ENCODE measurements at places on chromosomes 1 and 21.

DNA sequence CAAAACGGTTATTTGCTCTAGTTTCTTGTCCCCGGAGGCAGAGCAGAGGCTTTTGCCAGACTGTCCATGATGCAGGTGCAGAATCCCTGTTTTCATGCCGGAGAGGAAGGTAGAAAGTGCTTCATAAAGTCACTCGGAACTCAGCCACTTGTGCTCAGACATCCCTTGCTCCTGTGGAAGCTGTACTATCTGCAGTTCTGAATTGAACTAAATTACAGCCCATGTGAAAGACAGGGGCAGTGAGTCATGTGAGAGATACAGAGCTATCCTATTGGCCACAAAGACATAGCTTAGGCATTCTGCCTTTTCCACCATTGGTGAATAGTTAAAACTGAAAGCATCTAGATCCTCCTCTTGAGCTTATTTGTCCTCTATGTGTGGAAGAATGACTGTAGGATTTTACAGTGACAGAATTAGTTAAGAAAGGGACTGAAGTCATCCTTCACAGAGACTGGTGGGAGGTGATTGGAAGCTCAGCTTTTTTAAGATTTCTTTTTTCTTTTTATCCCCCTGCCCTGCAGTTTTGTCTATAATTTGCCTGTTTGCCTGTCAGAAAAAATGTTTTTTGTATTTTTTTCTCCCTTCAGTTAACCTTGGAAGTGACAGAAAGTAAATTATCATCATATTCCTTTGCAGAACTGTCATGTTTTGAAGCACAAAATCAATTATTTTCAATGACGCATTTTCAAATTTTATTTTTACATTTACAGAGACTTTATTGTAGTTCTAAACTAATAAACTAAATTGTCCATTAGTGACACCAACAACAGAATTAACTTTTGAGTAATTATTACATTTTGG is 298.6 kb downstream of the PTPRC start:
- DNase-seq, result peak; percentile 52

GRCh38 chr1:31855038-31855845 is 39.4 kb upstream of the SPOCD1 start:
- DNase-seq, result no peak

- DNase-seq, result no peak
Measured at GRCh38 chr1:91637539-91637994, 136.9 kb downstream of the CDC7 start.

DNA sequence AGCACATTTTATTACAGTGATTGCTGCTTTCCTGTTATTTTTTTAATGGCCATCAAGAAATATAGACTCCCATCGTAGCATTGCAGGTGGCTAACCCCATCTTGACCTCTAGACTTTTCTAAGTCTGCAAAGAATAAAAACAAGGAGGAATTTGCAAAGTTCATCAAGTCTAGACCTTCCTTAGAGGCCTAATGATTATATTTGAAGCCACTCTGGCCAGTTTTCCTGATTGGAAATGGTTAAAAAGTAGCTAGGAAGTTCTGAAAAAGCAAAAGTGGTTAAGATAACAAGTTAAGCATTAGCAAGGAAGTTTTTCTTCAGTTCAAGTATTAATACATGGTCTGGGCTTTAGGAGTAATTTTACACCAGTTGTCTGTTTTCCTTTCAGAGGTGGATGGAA is 16.7 kb upstream of the KCNJ15 start:
- no peak for DNase-seq

GRCh38 chr1:57711326-57711725 is 287.5 kb upstream of the DAB1 start:
- DNase-seq, result no peak

DNA sequence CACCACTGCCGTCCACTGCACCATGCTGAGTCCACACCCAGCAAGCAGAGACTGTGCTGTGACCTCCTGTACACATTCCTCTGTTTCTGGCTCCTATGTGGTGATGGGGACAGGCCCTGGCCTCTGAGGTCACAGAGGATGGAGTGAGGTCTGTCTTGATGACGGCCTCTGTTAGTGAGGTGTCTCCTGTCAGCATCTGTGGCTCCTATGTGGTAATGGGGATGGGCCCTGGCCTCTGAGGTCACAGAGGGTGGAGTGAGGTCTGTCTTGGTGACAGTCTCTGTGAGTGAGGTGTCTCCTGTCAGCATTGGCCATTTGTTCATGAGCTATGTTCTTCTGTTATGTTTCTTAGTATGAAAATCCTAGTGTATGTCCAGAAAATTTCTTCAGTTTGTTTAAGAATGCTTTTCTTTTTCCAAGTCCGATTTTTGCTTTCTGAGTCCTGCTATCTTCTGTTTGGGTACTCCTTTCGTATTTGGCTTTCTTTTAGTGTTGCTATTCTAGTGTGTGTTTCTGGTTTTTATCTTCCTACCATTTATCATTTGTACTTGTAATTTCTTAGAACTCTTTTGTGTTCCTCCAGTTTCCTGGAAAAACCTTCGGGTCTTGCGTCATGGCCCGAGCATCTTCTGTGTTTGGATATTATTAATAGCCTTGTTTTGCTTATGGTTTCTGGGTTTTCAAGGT is 13.4 kb downstream of the SNAP47 start:
- DNase-seq, result no peak

- no peak for DNase-seq
Measured at GRCh38 chr1:47210666-47211065, 20.8 kb upstream of the PDZK1IP1 start.

DNA sequence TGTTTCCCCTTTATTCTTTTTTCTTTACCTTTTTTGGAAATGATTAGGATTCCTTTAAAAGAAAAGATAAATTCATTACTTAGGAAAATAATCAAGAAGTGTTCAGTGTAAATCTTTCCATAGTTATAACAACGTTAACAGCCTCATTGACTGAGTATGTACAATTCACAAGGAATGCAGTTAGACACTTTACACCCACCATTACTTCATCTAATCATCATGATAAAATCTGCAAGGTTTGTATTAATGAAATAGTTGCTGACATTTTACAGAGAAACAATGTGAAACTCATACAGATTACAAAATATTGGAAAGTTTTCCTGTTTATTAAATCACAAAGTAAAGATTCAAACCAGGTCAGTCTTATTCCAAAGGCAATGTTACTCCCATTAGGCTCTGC is 59.3 kb upstream of the NEGR1 start:
- no peak for DNase-seq

DNA sequence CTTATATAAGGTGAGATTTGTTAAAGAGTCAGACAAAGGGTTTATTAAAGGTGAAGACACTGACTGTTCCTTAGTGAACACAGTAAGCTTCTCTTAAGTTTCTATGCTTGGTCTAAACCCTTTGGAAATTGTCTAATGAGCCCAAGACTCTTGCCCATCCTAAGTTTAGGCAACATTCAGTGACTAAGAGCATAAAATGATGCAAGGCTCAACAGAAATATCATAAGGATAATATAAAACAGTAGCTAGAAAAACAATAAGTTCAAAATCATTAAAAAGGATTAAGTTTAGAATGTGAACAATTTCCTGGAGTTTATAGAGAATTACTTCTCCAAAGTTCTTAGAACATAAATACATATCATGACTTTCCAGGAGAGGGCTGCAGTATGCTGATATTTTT is 108.9 kb upstream of the PDC start:
- DNase-seq, result no peak

GRCh38 chr1:12015001-12015491 is 4.3 kb upstream of the MIIP start:
- no peak for DNase-seq

DNA sequence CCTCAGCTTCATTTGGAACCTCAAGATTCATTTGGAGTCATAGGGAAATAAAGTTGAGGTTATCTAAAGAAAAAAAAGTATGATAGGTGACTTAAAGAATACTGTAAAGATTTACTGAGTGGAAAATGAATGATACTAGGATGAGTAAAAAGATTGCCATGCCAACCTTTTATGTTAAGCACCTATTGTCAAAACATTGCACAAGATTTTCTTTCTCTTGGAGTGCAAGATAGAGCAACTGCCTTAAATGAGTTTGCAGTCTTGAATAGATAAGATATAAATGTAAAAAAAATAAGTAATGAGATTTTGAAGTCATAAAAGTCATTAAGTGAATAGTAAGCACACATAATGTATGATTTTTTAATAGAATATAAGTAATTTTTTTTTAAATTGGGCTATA is 5.1 kb upstream of the ANGPTL1 start:
- no peak for DNase-seq

GRCh38 chr1:91763252-91763651 is 122.7 kb downstream of the TGFBR3 start:
- no peak for DNase-seq

- DNase-seq, result peak; percentile 81
Measured at GRCh38 chr21:42107881-42108553, 36.9 kb downstream of the UMODL1 start.

DNA sequence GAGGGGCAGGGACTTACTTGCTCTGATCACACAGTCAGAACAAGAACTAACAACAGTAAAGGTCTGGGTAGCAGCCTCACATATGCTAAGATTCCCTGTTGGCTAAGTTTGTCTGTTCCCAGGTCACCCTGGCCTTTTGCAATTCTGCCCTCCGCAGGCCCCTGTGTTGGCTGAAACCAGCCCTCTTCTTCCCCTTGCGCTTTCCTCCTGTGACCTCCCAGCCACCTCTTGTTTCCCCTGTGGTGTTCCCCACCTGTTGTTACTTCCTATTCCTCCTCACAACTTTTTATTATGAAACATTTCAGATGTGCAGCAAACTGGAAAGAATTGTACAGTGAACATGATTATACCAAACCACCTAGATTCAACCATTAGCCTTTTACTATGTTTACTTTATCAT is 23.4 kb downstream of the MAPKAPK2 start:
- DNase-seq, result no peak

- no peak for DNase-seq
Measured at GRCh38 chr1:231594123-231594522, 32.5 kb upstream of the DISC1 start.

- DNase-seq, result peak; percentile 91
Measured at GRCh38 chr21:34887725-34888568, 161.2 kb downstream of the RUNX1 start.

- DNase-seq, result no peak
Measured at GRCh38 chr1:89762386-89762778, 58.5 kb upstream of the LRRC8D start.

GRCh38 chr1:39420493-39420892 is 70.9 kb upstream of the BMP8A start:
- DNase-seq, result no peak

DNA sequence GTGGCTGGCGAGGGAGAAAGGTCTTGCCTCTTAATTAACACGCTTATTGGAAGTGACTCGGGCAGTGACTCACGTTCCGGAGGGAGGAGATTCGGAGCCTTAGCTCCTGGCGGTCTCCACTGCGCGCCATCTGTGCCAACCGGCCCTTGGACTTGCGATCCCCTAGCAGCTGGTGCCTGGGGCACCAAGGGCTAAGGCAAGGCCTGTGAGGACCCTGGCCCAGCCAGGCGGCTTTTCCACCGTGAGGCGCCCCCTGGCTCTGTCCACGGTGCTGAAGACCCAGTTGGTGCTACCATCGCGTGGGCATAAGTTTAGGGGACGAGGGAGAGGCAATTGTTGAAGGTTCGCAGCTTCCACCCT is 1.3 kb upstream of the SYT6 start:
- DNase-seq, result peak; percentile 14

DNA sequence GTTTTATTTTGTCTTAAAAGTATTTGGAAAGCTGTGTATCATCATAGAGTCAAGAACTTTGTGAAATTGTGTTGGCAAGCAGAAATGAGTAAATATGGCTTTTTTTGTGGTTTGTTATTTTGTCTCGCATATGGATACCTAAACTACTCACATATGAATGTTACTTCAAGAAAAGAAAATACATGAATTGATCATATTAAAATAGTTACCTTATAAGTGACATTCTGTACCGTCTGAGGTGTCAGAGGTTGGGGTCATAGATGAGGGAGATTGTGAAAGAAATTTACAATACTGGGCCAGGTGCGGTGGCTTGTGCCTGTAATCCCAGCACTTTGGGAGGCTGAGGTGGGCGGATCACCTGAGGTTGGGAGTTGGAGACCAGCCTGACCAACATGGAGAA is 31.3 kb upstream of the AXDND1 start:
- DNase-seq, result no peak

GRCh38 chr1:199855580-199855979 is 171.9 kb upstream of the NR5A2 start:
- DNase-seq, result no peak

GRCh38 chr1:27562534-27563340 is 41.2 kb downstream of the AHDC1 start:
- no peak for DNase-seq

GRCh38 chr21:31346256-31346821 is 2.3 kb upstream of the TIAM1 start:
- DNase-seq, result no peak

DNA sequence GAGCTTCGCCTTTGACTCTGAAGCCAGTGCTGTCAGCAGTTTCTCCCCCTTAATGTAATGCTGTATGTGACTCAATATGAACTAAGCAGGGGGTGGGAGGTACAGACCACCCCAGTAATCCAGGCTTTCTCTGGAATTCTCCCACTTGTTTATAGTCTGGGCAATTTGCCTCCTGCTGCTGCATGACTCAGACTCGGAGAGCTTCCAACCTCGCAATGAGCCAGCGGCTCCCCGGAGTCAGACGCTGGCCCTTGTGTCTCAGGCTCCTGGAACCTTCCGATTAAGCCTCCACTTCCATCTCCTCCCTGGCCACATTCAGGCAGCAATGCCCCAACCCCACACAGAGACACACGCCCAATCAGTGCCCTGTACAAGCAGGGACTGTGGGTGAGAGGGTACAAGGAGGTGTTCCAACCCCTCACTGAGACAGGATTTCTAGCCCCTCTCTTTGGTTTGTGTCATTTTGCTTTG is 471.7 kb upstream of the VAMP3 start:
- DNase-seq, result no peak

GRCh38 chr1:32204943-32205361 is 519 bp upstream of the IQCC start:
- DNase-seq, result no peak

DNA sequence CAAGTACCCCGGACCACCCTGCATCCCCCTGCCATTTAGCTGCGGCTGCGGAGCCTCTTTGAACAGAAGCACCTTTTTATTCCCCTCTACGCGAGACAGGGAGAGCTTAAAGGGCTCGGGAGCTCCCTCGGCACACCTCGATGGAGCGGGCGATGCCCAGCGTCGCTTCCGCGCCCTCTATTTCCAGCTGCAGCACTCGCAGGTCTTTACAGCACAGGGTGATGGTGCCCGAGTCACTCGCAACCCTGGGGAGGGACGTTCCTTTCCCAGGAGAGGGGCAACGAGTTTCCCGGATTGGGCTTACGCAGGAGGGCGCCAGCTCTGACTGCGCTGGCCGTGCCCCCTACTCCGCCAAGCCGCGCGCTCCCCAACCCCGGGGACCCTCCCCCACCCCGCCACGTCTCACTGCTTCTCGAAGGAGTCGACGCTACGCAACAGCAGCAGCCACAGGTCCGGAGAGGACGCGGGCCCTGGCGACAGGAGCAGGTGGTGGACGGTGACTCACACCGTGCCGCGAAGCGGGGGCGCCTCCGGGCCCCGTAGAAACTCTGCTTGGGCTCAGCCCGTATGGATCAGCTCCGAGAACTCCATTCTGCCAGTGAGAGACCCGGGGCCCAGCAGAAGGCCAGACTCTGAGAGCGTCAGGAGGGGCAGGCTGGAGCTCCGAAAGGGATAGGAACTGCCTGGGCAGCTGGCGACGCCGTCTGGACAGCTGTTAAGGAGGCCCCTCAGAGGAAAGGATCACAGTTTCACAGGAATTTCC is 5.8 kb upstream of the FAM167B start:
- DNase-seq, result peak; percentile 64

GRCh38 chr1:74780594-74780993 is 47.6 kb downstream of the TYW3 start:
- no peak for DNase-seq
